NCI-H69 (cell line): ENCODE measurements at places on chromosomes 16 and 17.
A peak's percentile ranks its signal among the peaks of the same experiment; 100 is the strongest.

GRCh38 chr17:35683591-35683990 is 47.8 kb upstream of the RASL10B start:
- no peak for DNase-seq

DNA sequence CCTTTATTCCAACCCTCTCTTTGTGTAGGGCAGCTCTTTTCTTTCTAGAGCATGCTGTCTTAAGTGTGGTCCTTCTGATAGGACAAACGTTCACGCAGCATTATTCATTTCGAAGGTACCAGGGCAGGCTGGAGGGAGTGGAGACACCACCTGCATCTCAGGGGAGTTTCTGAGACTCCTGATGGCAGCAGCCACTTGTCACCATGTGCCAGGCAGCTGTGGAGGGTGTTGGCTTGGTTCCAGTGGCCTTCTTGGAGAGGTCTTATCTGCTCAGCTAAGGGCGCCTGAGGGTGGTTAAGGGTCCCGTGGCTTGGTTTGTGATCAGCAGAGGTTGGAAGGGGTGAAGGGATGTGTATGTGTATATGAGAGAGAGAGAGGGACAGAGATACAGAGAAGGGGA is 257.1 kb upstream of the EEF2KMT start:
- no peak for DNase-seq

- DNase-seq, result no peak
Observed at GRCh38 chr17:73325527-73325842, 13.7 kb upstream of the CDC42EP4 start.

- no peak for DNase-seq
Observed at GRCh38 chr17:35973333-35974260, 7.7 kb downstream of the CCL16 start.

DNA sequence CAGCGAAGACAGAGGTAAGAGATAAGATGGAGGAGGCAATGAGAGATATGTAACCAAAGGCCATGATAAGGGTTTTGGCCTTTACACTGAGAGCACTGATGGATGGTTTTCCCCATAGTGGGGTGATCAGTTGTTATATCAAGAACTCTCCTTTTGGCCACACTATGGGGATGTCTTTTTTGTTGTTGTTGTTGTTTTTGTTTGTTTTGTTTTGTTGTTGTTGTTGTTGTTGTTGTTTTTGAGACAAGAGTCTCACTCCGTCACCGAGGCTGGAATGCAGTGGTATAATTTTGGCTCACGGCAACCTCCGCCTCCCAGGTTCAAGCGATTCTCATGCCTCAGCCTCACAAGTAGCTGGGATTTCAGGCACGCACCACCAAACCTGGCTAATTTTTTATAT is 244.8 kb upstream of the DYNLRB2 start:
- DNase-seq, result no peak

GRCh38 chr16:89759746-89760340 is 38.5 kb downstream of the ZNF276 start:
- DNase-seq, result no peak

DNA sequence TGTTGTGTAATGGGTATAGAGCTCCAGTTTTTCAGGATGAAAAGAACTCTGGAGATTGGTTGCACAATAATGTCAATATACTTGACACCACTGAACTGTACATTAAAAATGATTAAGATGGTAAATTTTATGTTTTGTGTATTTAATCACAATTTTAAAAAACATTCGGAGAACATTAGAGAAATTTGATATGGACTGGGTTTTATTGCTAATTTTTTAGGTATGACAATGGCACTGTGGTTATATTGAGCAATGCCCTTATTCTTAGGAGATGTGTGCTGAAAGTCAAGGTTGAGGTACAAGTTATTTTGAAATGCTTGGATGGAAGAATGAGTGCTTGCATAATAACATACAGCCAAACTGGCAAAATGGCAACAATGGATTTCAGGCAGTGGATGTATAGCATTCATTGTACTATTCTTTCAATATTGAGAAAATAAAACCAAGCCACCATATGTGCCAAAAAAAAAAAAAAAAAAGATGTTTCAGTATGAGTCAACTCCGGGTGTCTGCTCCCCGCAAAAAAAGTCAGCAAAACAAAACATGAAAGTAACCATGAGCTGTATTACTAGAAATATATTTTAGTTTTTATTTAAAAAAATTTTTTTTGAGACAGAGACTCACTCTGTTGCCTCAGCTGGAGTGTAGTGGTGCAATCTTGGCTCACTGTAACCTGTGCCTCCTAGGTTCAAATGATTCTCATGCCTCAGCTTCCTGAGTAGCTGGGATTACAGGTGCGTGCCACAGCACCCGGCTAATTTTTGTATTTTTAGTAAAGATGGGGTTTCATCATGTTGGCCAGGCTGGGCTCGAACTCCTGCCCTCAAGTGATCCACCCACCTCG is 19.8 kb downstream of the HOXB1 start:
- no peak for DNase-seq

DNA sequence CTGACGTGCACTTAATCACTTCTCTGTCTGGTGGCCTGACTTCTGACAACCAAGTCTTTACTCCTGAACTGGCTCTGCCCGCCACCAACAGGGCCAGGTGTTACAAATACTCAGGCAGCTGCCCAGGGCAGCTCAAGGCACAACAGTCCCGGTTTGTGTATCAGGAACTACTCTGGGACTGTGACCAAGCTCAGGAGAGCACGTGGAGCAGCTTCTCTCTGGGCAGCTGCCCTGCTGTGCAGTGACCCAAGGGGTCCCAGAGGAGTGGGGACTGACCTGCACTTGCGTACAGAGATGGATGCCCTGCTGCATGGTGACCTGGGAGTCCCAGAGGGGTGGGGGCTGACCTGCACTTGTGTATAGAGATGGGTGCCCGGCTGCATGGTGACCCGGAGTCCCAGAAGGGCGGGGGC is 21.9 kb downstream of the LITAFD start:
- DNase-seq, result no peak

- DNase-seq, result no peak
Observed at GRCh38 chr16:87207965-87208364, 109.2 kb downstream of the C16orf95 start.

- DNase-seq, result no peak
Observed at GRCh38 chr16:85002608-85003007, 8.7 kb downstream of the ZDHHC7 start.

GRCh38 chr17:3693829-3694231 is 2.1 kb downstream of the P2RX5 start:
- DNase-seq, result no peak

DNA sequence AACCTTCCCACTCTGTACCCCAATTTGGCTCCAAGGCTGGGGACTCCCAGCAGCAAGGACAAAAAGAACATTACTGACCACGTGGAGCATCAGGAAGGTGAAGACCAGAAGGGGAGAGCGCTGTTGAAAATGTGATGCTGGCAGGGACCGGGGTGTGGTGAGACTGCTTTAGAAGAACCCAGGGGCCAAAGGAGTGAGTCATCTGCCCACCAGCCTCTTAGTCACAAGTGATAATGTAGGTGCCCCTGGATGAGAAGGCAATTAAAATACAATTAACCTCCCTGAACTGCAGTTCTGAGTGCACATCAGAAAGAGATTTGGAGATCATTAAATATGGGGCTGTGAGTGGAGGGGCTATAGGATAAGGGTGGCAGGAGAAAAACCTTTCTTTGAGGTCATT is 366.6 kb upstream of the CCL2 start:
- peak; percentile 73 for DNase-seq

DNA sequence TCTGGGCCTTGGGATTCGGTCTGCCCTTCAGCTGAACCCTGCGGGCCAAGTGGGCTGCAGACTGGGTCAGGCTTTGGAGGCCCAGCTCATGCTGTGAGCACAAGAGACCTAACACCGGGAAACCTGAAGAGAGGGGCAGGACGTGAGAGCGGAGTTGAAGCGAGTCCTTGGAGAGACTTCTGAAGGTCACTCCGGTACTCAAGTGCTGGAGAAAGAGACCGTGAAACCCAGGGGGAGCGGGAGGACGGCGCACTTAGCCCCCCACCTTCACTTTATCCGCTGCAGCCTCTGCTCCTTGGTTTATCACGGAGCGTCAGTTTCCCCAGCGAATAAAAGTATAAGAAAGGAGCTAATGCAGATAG is 361 bp downstream of the UQCRC2 start:
- peak; percentile 66 for DNase-seq

DNA sequence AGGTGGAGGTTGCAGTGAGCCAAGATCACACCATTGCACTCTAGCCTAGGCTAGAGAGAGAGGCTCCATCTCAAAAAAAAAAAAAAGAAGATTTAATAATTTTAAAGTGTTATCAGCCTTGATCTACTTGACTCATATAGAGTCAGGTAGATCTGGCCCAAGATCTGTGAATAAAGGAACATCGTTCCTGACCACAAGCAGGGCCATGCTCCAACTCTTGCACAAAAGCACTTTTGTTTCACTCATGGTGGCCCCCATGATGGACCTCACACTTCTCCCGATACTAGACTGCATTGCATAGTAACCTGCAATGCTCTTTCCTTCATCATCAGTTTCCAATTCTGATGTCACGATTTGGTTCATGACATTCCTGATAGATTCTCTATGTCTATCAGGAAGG is 5.2 kb upstream of the MYH11 start:
- no peak for DNase-seq

GRCh38 chr17:50096092-50096491 is 941 bp downstream of the PDK2 start:
- no peak for DNase-seq

GRCh38 chr17:79813297-79814126 is 16.6 kb upstream of the CBX8 start:
- peak; percentile 75 for DNase-seq

GRCh38 chr17:15287538-15288267 is 22.6 kb upstream of the PMP22 start:
- DNase-seq, result no peak

DNA sequence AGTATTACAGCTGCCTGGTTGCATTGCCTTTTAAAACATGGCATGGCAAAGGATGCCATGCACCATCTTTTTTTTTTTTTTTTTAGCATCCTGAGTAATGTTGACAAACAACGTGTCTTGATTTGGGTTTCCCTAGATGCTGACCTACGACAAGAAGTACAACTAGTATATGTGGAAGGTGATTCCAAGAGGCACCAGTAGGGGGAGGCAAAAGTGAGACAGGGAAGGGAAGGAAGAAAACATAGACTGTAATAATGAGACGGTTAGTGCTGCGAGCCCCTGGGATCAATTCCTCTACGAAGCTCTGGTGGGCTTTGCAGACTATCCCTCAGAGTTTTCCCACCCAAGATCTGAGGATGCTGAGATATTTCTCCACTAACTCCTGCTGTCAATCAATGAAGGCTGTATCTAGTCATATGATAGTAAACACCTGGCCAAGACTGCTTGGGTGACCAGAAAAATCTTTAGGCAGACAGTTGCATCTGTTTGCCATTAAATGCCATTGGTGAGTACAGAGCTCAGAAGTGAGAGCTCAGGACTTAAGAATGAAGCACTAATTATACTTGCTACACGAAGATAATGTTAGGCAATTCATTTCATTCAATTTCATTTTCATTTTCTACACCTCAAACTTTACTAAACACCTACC is 458.6 kb upstream of the GOT2 start:
- peak; percentile 2 for DNase-seq

- no peak for DNase-seq
Observed at GRCh38 chr16:89971495-89972243, 23.1 kb downstream of the DEF8 start.

GRCh38 chr16:10688291-10688690 is 6.4 kb downstream of the TEKT5 start:
- DNase-seq, result no peak

- no peak for DNase-seq
Observed at GRCh38 chr17:35169835-35170363, 22.3 kb downstream of the UNC45B start.

DNA sequence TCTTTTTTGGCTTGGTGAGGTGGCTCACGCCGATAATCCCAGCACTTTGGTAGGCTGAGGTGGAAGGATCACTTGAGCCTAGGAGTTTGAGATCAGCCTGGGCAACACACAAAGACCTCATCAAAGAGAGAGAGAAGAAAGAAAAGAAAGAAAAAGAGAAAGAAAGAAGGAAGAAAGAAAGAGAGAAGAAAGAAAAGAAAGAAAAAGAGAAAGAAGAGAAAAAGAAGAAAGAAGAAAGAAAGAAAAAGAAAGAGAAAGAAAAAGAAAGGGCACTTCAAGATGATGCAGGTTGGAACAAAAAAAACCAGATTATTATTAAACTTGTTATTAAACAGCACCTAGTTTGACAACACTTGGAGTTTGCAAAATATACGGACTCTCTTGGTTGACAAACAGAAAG is 21.2 kb upstream of the ADCY9 start:
- DNase-seq, result no peak

DNA sequence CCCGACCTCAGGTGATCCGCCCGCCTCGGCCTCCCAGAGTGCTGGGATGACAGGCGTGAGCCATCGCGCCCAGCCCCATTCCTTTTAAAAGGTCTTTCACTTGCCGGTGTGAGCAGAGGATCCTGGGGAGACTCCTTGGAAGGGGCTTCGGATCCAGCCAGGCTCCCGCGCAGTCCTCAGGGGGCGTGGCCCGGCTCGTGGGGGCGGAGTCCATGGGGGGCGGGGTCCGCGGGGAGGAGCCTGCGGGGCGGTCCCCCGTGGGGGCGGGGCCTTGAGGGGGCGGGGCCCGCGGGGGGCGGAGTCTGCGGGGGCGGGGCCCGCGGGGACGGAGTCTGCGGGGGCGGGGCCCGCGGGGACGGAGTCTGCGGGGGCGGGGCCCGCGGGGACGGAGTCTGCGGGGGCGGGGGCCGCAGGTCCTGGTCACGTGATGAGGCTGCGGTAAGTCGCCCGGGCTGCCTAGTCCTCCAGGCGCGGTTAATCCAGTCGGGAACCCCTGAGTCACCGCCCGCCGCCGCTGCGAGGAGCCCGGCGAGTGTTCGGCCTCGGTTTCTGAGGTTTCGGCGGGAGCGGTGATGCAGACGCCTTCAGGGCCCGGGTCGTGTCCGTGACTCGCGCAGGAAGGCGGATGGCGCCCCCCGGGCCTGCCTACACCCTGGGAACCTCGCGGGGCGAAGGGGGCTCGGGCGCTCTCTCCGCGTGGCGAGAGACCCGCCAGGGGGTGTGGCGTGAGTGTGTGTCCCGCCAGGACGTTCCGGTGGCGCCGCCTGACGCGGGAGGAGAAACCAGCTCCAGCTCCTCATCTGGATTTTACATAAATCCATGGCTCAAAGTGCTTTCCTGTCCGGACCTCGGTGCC is 23.6 kb upstream of the ABR start:
- DNase-seq, result peak; percentile 41

- no peak for DNase-seq
Observed at GRCh38 chr17:40265337-40265736, 22.3 kb upstream of the CDC6 start.

- peak; percentile 33 for DNase-seq
Observed at GRCh38 chr16:72092832-72093447, 480 bp downstream of the TXNL4B start.

DNA sequence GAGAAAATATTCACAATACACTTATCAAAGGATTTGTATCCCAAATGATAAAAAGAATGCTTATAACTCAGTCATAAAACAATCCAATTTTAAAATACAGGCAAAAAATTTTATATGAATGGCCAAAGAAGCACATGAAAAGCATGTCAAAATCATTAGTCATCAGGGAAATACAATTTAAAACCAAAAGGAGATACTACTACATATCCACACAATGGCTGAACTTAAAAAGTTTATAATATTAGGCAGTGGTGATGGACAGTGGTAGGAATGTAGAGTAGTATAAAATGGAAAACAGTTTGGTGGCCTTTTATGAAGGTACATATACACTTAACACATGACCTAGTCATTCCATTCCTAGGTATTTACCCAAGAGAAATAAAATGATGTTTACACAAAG is 12.2 kb downstream of the CMC2 start:
- DNase-seq, result peak; percentile 4

GRCh38 chr17:65359016-65359415 is 202.4 kb downstream of the AXIN2 start:
- DNase-seq, result no peak
